ENCODE measurements at places on chromosomes 5 and 9.
A peak's percentile ranks its signal among the peaks of the same experiment; 100 is the strongest.

DNA sequence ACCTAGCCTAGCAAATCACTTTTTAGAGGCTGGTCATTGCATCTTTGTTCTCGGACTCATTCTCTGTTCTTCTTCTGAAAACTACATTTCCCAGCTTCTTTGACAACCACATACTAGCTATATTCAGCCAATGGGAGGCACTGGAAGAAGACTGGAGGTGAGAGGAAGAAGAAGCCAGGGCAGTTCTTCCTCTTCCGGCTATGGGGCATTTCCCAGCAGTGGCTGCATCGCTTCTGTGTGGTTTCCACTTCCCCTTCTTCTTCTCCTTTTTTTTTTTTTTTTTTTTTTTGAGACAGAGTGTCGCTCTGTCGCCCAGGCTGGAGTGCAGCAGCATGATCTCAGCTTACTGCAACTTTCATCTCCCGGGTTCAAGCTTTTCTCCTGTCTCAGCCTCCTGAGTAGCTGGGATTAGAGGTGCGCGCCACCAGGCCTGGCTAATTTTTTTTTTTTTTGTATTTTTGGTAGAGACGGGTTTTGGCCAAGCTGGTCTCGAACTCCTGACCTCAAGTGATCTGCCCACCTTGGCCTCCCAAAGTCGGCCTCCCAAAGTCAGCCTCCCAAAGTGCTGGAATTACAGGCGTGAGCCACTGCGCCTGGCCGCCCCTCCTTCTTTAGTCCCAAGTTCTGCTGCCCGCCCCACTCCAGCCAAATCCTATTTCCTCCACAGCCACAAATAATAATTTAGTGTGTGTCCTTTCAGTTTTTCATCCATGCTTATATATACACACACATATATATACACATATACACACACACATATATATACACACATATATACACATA lies 6.9 kb upstream of the UBAP1 start:
- DNase-seq = peak; percentile 81

- DNase-seq = peak; percentile 77
These were observed 6.9 kb downstream of the ANXA6 start for GRCh38 chr5:151150471-151151262.

DNA sequence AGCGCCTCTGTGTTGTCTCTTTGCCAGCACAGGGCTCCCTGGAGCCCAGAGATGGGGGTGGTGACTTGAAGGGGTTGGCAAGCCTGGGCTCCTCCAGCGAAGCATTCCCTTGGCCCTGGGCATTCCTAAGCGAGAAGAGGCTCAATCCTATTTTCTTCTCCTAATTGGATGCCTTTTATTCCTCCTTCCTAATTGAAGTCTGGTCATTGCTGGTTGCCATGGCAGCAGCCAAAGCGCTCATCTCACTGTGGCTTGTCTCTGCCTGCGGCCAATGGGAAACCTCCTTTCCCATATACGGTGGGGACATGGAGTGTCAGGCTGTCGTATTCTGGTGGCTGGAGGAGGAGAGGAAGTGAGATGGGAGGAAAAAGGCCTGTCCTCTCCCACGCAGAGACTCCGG lies 52.3 kb upstream of the RARS1 start:
- no peak for DNase-seq

GRCh38 chr5:151470439-151470838 lies 23.0 kb downstream of the SLC36A1 start:
- DNase-seq = no peak

DNA sequence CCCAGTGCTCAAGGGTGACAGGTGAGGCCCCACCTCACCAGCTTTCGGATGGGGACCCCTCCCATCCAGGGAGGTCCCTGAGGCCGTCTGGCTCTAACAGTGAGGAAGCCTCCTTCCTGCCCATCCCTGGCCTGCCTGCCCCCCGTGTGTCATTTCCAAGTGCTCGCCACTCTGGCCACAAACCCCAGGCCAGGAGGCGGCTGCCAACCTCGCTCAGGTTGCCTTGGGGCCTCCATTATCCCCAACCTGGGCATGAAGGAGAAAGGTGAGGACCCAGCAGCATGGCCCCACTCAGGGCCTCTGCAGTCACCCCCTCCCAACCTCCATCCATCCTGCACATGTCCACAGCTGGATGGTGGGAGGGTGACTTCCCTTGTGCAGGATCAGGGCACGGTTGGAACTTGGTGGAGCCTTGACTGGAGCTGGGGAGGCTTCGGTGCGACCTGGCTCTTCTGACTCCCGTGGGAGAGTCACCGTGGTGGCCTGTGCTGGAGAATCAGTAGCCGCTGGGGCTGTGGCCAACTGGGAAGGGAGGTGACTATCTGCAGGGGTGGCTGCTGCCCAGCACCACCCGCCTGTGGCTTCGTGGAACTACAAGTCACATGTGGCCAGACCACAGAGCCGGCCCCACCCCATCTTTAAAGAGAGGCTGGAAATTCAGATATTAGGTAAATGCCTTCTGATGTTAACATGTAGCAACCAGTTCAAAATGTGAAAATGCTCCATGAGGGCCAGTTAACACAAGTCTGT lies 37.5 kb upstream of the GFPT2 start:
- DNase-seq = no peak

- no peak for DNase-seq
These were observed 2.3 kb downstream of the TPRN start for GRCh38 chr9:137198051-137198901.

DNA sequence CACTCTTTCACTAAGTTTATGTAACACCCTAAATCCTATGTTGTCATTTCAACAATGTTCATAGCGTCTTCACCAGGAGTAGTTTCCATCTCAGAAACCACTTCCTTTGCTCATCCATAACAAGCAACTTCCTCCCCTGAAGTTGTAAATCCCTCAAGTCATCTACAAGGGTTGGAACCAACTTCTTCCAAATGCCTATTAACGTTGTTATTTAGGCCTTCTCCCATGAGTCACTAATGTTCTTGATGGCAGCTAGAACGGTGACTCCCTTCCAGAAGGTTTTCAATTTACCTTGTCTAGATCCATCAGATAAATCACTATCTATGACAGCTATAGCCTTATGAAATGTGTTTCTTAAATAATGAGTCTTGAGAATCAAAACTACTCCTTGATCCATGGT lies 73.3 kb upstream of the TARS1 start:
- DNase-seq = no peak

GRCh38 chr9:78101247-78101646 lies 69.6 kb upstream of the GNAQ start:
- DNase-seq = no peak

- no peak for DNase-seq
These were observed 38.0 kb downstream of the VAV2 start for GRCh38 chr9:133953976-133954709.

- no peak for DNase-seq
These were observed at the start of gene PPP1R26 for GRCh38 chr9:135479469-135480052. TSS of gene PPP1R26 (plus strand) at chr9:135479782. CDS start at chr9:135484511, 4,729 bp downstream.

DNA sequence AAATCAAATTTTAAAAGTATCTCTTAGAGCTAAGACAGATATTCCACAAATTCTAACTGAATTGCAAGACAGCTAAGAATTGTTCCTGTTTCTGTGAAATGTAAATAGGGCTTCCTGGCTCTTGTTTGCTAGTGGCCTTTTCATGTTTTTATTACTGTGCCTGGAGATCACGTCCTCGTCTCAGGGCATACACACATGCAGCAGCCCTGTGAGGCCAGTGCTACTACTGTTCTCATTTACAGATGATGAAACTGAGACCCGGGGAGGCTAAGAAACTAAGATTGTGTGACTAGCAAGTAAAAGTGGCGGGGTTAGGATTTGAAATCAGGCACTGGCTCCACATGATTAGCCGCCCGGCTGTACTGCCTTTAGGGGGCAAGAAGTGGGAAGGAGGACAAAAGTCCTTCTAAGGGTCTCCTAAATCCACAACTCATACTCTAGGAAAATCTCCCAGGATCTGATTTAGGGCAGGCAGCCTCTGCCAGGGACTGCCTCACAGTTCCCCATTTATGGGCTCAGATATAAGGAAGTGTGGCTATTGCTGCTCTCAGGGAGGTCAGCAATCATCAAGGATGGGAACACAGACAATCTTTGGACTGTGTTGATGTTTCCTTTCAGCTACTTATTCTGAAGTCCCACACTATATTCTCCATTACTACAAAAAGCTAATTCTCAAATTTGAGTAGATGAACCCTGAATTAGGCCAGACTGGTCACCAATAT lies 7.9 kb downstream of the PRUNE2 start:
- no peak for DNase-seq

DNA sequence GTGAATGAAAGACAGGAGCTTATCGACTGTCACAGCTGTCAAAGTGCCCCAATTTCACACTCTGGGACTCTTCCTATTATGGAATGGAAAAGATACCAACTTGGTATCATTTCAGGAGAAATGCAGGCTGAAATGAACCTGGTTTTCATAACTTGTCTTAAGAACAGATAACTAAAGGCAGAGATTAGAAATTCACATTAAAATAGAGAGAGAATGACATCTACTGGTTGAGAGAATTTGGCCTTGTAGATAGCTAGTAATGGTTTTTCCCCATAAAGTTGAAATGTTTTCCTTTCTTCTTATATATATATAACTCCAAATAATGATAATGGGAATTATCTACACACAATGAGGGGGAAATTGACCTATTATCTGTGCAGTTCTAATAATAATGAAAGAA lies 600.2 kb upstream of the CCNG1 start:
- no peak for DNase-seq

GRCh38 chr5:1545126-1545804 lies 21.5 kb upstream of the LPCAT1 start:
- no peak for DNase-seq

DNA sequence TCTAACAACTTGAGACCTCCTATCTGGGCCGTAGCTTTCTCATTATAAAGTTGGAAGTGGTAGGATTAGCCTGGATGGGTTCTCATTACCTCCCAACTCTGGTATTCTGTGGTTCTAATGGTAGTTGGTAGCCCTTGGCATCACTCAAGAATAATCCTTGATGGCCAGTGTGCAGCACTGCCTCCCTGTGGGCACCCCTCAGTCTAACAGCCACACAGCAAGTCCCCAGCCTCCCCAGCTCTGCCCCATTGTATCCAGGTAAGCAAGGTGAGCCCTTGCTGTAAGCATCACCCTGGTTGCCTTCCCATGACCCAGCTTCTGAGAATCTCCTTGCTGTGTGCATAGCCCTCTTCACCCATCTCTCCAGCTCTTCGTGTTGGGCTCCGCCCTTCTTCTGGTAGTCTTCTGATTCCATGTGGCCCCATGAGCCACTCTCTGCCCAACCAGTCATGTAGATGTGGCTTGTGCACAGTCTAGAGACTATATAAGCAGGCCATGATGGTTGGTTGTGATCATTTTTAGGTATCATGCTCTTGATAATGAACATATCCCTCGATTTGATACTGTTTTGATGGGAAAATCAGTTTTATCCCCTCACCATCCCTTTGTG lies 57.6 kb upstream of the GRHPR start:
- peak; percentile 10 for DNase-seq

GRCh38 chr5:18000744-18001143 lies 366.5 kb downstream of the TAF11L14 start:
- DNase-seq = no peak

- DNase-seq = no peak
These were observed 4.8 kb upstream of the CEL start for GRCh38 chr9:133057006-133057405.
